Activated CD8-positive, alpha-beta memory T cell treated with anti-CD3 and anti-CD28 coated beads for 36 hours (primary cell): ENCODE measurements at places on chromosomes 1 and 21. TPM values are rescaled to one million over a fixed set of nuclear protein-coding genes. Genes with fewer than 3 reads are reported as not detected.

Gene GNG4
- 4.5 TPM for total RNA-seq

Gene EDARADD
- total RNA-seq, result 16.3 TPM

Gene LCE3E
- not detected for total RNA-seq

Gene NBPF3
- total RNA-seq, result 3.0 TPM

Gene NECTIN4
- total RNA-seq, result 0.08 TPM

Gene MIB2
- 40.5 TPM for total RNA-seq

Gene RHD
- total RNA-seq, result not detected

Gene TCEA3
- 1.1 TPM for total RNA-seq

Gene LRRC38
- total RNA-seq, result not detected

Gene AMY2A
- total RNA-seq, result not detected

Gene LCE5A
- total RNA-seq, result not detected

Gene ANGPTL3
- total RNA-seq, result not detected

Gene CDA
- not detected for total RNA-seq

Gene CDCA8
- 43.3 TPM for total RNA-seq

Gene GNAT2
- 1.4 TPM for total RNA-seq

Gene JAM2
- total RNA-seq, result 1.3 TPM

Gene VTCN1
- not detected for total RNA-seq

Gene F13B
- not detected for total RNA-seq
